Activated CD4-positive, alpha-beta T cell treated with anti-CD3 and anti-CD28 coated beads, Interleukin-2, Interleukin-6, amounts not matched to agents 100 ng/mL and 50 ng/mL, durations not matched to agents 16 hours and 8 hours (primary cell): ENCODE measurements at places on chromosomes 12 and 14.

DNA sequence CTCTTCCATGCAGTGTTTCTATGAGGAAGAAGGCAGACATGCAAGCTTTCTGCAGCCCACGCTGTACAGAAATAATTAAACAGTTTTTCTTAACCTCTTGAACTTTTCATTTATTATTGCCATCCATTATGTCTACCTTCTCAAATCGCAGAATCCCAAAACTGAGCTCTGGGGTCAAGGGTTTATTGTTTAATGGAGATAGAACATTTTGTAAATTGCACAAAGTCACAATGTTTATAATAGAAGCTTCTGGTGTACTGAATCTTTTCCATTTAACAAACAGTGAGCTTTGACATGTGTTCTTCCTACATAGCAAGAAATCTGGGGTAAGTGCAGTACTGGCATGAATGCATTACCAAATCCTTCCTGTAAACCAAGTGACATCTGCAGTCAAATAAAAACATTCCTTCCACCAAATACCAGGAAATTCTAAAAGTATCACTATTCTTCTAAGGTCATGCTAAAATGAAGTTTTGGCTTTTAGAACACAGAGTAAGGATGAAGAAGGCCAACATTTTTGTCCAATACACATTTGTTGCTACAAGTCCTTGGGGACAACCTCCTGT, 385.3 kb upstream of the DDHD1 start:
- no peak for DNase-seq

DNA sequence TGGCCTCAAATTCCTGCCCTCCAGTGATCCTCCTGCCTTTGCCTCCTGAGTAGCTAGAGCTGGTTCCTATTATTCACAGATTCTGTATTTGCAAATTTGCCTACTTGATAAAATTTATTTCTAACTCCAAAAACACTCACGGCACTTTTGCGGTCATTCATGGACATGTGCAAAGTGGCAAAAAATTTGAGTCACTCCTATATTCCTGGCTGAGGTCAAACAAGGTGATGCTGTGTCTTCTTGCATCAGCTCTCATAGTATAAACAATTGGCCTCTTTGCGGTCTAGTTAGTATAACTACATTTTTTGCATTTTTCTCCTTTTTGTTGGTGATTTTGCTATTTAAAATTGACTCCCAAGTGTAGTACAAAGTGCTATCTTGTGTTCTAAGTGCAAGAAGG, 24.7 kb downstream of the ATF1 start:
- DNase-seq = no peak

DNA sequence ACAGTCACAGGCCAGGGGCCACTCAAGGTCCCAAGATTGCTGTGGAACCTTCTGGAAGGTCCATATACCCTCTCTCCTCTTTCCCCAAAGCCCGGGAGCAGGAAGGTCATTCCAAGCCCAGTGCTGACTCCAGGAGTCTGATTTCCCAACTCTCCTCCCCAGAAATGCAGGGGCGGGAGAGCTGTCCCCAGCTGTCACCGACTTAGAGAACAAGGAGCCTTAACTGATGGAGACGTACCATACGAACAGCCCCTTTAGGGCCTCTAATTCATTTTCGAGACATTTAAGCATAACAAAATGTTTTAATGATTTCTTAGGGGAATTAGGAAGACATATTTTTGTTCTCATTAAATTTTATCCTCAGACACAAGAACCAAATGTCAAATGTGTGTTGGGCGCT, 99.2 kb downstream of the PHETA1 start:
- DNase-seq = no peak

- peak; percentile 44 for DNase-seq
Observed at GRCh38 chr12:104790296-104791125, 167.6 kb downstream of the SLC41A2 start.

- no peak for DNase-seq
Observed at GRCh38 chr14:78010688-78011087, 159.5 kb upstream of the NRXN3 start.

DNA sequence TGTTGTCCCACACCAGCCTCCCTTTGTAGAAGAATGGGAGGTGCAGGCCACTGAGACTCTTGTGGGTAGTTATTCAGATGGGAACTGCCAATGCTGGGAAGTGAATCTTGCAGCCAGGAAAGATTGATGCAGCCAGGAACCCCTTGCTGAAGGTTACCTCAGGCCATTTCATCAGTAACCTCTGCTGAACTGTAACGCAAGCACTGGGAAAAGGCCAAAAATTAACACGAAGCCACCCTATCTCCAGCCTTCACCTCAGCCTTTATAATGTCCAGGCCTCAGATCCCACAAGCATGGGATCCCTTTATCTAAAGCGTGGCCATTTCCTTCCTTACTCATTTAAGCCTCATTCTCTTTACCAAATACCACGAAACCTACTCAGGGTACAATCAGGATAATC, 211.1 kb downstream of the SPTSSA start:
- DNase-seq = no peak

DNA sequence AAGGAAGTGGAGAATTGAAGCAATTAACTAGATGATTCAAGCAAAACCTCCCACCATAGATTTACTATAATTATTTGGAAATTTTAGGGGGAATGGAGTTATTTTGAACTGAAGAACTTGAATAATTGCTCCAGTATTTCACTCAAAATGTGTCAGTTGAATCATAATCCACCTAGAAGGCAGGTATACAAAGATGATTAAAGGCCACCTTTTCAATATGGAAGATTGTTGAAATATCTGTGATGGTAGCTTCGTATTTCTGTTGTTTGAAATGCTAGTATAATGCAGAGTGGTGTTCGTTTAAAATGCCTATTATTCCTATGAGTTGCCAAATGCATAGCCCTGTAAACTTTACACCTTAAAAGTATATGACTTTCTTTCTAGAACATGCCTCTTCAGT, 3.1 kb downstream of the HMGA2 start:
- no peak for DNase-seq

DNA sequence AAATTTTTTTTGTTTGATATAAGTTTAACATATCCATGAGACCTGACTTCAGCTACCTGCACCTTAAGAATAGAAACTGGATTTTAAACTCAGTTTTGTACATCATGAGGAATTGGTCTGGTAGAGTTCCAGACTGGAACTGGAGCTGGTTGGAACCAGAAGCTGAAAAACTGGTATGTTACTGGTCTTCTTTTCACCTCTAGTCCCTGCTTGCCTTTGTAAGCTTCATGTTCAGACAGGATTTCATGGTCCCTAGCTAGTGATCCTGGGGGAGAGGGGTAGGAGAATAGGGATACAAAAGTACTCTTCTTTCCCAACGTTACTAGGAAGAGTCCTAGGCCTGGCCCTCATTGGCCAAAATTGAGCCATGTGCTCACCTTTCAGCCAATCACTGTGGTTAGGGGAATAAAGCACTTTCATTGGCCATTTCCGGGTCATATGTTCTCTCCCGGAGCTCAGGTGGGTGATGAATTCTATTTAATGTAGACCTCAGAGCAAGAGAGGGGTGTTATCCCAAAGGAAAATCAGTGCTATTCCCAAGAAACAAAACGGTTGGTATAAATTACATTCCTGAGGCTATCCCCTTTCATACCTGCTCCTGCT, 36.9 kb upstream of the APPL2 start:
- no peak for DNase-seq

DNA sequence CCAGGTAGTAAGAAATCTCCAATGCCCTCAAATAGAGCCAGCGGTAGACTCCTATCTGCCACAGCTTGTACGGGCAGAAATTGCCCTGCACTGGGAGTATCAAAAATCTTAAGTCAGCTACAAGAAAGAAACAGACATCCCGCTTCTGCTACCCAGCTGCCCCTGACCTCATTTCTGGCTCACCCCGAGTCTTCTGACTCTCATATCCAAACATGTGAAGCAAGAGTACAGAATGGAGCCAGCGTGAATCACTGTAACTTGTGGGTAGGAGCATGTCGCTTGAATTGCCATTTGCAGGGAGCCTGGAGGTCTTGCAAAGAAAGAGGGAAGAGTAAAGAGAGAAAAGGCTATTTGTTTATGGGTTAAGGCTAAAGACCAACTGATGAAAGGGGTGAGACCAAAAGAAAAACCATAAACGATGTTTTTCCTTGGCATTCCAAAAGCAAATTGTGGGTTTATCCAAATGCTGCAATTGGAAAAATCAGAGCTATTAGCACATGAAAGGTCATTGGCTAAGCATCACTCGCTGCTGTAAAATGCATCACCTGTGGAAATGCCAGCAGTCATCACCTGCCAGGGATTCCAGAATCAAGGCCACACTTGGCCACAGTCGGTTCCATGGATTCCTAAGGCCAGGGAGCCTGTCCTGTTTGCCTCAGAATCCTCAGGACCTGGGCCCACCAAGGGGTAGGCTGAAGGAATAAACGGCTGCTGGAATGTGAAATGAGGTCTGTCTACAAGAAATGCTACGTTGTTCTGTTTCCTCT, 86.6 kb downstream of the FOXN3 start:
- DNase-seq = no peak

- no peak for DNase-seq
Observed at GRCh38 chr12:30878024-30878423, 48.5 kb upstream of the TSPAN11 start.

GRCh38 chr12:27355979-27356378, 23.3 kb downstream of the BMAL2 start:
- no peak for DNase-seq

DNA sequence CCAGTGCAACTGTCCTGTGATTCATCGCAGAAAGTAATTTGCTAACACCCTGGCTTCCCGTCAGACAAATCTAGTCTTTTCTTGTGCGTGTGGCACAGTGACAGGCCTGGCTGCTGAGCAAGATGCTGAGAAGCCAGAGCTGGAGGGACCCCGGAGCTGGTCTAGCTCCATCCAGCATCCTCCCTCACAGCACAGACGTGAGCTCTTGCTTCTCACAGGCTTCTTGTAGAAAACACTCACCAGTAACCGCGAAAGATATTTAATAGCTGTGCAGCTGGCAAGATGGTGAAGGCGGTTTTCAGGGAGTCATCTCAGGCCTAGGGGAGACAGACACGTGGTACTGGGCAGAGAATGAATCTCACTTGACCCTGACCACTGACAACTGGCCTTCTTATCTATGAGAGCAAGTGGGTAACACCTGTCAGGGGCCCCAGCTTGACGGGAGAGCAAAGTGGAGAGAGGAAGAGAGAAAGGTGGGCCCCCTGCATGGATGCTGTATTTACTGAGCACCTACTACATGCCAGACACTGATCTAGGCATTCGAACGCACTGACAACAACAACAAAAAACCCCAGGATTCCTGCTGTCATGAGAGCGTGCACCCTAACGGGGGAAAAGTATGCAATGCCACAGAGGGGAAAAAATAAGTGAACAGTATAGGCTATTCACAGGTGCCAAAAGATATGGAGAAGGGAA, 63.3 kb downstream of the CCDC88C start:
- no peak for DNase-seq

DNA sequence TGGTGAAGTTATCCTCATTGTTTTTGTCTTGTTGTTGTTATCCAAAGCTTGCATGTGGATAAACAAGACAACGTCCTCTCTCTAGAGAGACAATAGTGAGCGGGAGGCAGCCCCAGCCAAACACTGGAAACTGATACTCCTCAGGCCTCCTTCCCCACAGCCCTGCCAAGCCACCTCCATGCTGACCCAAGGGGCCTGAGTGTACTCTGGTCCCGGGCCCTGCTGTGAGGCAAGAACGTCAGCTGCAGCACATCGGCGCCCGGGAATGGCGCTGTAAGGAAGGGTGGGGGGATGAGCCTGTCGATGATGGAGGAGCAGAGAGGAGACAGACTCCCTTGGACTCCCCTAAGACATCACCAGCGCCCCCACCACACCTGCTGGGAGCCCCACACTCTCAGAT, 83.6 kb downstream of the ANO2 start:
- DNase-seq = no peak

DNA sequence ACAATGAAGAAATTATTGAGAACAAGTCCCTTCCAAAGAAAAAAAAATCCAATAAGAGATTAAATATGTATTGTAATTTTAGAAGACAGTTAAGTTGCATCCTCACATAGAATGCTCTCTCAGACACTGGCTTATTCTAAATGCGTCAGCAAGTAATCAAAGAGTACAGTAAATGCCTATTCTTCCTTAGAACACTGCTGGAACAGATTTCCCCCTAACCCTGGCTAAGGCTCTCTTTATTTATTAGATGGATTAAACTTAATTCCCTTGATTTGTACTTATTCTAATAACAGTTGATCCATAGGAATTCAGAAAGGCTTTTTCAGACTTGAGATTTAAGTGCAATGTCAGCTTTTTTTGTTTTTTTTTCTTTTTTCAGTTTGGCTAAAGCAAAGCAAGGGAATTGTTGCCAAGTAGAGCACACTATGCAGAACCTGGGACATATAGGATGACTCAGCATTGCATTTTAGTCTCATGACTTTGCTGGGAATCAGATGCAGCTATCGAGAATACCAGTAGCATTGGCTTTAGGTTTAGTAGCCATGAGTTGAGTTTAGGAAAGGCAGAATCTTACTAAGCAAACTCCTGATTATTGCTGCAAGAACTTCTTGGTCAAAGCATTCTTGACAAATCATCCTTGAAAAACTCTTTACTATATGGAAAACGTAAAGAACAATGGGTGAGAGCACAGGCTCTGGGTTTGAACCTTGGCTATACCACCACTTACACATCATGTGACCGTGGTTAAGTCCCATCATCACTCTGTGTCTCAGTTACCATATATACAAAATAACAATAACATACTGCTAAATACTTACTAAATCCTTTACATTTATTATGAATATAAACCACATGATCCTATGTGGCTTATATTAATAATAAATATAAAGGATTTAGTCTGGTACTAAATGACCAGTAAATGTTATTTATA, 26.7 kb downstream of the MED21 start:
- no peak for DNase-seq

GRCh38 chr12:122197612-122197966, 5.9 kb upstream of the B3GNT4 start:
- DNase-seq = no peak

GRCh38 chr14:89309670-89310177, 107.3 kb downstream of the FOXN3 start:
- DNase-seq = no peak

DNA sequence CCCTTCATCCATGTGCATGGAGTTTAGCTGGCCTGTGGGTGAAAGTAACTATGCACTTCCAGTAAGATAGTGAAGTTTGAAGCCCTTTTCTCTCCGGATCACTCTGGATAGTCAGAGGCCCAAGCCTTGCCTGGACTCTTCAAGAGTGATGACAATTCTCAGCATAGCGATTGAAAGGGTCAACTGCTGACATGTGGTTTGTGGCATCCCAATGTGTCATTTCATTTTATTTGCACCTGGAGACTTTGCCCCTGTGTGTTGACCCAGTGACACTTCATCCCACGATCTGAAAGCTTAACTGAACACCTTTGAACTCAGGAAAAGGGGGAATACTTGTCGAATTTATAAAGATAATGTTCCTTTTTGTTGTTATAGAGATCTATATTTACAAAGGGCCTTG, 711.9 kb upstream of the TMEM132C start:
- DNase-seq = no peak

GRCh38 chr12:115209230-115209629, 525.3 kb upstream of the TBX3 start:
- no peak for DNase-seq

GRCh38 chr14:105283028-105283427, 17.8 kb downstream of the BRF1 start:
- DNase-seq = no peak

GRCh38 chr12:21296751-21297406, 37.8 kb downstream of the SLCO1A2 start:
- peak; percentile 16 for DNase-seq
